ENCODE measurements at places on chromosomes 2 and 18.

GRCh38 chr2:149877074-149877473 lies 289.5 kb upstream of the MMADHC start:
- no peak for DNase-seq

GRCh38 chr18:22113144-22113844 lies 56.1 kb upstream of the GATA6 start:
- DNase-seq = no peak

- DNase-seq = no peak
Measured at GRCh38 chr2:219159771-219160185, 837 bp downstream of the NHEJ1 start.

DNA sequence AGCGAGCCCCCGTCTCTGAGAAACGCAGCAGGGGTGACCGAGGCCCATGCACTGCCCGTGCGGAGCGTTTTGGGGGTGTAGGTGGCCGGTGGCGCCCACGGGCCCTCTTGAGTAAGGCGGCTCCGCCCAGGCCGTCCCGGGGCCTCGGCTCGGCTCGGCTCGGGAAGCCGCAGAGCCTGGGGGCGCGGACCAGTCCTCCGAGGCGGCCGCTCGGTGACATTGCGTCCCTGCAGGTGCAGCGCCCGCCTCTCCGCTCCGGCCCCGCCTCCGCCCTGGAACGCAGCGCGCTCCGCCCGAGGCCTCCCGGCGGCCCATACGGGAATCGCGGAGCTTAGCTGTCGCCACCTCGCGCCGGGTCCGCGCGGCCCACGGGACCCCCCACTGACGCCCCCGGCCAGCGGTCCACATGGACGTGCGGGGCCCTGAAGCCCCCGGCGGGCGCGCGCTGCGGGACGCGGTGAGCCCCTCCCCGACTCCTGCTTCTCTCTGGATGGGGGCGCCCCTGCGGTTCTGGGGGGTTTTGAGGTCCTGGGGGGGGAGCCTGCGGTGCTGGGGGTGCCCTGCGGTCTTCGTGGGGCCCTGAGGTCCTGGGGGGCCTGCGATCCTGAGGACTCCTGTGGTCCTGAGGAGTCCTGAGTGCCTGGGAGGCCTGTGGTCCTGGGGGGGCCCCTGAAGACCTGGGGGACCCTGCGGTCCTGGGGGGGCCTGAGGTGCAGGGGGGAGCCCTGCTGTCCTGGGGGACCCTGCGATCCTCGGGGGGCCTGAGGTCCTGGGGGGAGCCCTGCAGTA lies at the start of gene HSBP1L1:
Gene HSBP1L1 (plus strand): TSS at position 314 of the 789 bp plus-strand sequence. CDS start 93 bp downstream, at position 407.
- no peak for DNase-seq

- DNase-seq = no peak
Measured at GRCh38 chr2:1162768-1163584, 212.3 kb downstream of the SNTG2 start.

GRCh38 chr2:226169751-226170581 lies 629.7 kb downstream of the IRS1 start:
- DNase-seq = no peak

- no peak for DNase-seq
Measured at GRCh38 chr18:3079653-3080052, 66.7 kb upstream of the LPIN2 start.

DNA sequence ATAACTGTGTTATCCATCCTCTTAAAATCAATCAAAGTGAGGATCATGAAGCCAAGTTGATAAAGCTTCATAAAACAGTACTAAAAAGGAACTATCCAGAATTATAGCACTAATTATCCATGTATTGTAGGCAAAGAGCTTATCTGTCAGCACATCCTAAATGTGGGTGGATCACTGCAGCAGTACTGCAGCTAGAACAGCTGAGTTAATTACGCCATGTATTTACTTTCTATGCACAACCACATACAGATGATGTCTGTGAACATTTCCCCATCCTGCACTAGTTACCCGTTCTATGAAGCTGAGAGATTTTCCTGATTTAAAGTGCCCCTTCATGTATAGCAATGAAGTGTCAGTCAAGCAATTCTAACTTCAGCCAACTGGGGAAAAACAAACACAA lies 96.6 kb downstream of the RAPH1 start:
- DNase-seq = no peak

- no peak for DNase-seq
Measured at GRCh38 chr18:48814490-48815178, 136.1 kb downstream of the SMAD7 start.

DNA sequence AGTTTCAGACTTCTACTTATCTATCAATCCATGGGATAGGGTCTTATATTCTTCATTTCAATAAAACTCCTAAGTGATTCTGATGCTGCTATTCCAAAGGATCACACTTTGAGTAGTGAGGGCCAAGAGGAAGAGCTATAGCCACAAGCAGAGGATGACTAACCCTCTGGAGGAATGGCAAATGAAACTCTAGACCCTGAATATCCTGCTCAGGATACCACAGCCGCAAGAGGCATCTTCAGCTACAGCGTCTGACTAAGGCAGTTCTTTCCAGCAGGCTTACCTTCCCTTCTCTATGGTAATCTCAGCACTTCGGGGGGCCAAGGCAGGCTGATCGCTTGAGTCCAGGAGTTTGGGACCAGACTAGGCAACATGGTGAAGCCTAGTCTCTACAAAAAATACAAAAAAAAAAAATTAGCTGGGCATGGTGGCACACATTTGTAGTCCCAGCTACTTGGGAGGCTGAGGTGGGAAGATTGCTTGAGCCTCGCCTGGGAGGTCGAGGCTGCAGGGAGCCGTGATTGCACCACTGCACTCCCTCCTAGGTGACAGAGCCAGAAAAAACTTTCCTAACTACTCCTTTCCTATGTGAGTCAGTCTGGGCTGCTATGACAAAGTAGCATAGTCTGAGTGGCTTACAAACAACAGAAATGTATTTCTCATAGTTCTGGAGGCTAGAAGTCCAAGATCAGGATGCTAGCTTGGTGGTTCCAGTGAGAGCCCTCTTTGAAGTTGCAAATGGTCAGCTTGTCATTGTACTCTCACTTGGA lies 371.9 kb downstream of the IRS1 start:
- no peak for DNase-seq

DNA sequence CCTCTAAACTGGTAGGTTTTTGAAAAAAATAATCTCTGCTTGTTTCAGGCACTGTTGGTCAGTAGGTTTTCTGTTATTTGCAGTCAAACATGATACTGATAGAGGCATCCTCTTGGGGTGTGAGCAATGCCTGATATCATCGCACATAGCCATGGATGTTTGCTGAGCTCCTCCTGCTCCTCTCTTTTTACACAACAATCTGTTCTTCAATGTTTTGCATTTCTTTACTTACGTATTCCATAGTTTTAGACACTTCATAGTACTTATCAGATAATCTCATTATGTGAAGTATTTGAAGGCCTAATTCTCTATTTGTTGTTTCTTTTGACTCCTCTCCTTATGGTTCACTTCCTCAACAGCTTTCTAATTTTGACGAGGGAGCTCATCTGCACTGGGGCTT lies 23.0 kb upstream of the HS6ST1 start:
- DNase-seq = no peak

DNA sequence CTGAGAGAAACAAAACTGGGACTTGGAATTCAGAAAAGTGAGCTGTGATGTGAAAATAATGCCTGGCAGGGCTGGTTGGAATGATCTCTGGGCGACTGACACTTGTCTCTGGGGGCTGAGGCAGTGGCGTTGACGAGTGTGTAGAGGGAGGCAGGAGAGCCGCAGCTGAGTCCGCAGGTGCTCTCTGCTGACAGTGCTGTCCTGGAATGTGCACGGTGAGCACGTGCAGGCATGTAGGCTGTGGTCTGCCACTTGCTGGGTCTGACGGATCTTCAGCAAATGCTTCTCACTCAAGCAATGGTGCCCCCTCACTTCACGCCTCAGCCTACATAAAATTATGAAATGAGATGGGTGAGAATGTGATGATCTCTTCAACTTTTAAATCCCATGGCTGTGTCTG lies 38.5 kb upstream of the ATP9B start:
- DNase-seq = no peak

DNA sequence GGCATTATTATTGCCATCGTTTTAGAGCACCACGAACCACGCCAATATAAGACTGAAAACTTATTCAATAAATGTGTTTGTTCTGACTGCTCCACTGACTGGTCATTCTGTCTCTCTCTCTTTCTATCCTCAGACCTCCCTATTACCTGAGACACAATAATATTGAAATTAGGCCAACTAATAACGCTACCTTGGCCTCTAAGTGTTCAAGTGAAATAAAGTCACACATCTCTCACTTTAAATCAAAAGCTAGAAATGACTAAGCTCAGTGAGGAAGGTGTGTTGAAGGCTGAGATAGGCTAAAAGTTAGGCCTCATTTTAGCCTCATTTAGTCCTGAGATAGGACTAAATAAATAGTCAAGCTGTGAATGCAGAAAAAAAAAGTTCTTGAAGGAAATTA lies 38.8 kb downstream of the G6PC2 start:
- no peak for DNase-seq

DNA sequence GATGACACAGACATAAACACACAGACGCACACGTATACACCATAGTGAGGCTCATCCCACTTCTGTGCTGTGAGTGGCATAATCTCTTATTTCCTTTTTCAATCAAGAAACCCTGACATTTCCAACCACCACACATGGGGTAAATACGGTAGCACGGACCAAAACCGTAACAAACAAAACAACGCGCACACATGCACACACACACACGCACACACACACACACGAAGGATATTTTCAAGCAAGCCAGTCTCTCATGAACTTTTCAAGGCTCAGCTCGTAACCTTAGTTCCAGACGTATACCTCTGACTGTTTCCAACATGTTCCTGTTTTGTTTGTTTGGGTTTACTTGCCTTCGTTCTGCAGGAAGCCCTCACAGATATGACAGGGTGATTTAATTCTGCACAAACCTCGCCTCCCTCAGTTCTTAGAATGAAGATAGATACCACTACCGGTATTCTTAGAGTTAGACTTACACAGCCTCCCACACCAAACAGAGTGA lies 119.8 kb downstream of the BCL2 start:
- no peak for DNase-seq

DNA sequence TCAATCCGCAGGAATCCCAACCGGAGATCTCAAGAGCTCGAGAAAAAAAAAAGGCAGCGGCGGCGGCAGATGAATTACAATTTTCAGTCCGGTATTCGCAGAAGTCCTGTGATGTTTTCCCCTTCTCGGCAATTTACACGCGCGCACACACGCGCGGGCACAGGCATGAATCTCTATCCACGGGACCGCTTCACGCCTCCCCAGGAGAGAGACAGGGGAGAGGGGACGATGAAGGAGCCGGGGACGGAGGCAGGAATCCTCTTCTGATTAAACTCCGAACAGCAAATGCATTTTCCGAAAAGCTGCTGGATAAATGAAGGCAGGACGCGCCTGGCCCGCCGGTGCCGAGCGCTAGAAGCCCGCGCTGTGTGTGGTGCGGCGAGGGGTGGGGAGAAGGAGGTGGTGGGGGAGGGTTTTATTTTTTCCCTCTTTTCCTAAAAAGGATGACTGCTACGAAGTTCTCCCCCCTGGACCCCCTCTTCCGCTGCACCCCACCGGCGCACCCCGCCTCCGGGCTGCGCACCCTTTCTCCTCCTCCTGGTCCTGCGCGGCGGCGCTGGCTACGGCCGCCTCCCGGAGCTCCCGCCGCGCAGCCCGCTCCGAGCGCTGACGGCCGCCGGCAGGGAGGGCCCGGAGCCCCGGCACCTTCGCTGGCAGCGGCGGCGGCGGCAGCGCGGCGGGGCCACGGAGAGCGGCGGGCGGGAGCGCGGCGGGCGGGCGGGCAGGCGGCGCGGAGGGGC lies at the start of gene BCL2:
Gene BCL2 (minus strand): TSS at position 387 of the 740 bp plus-strand sequence.
- peak; percentile 23 for DNase-seq

DNA sequence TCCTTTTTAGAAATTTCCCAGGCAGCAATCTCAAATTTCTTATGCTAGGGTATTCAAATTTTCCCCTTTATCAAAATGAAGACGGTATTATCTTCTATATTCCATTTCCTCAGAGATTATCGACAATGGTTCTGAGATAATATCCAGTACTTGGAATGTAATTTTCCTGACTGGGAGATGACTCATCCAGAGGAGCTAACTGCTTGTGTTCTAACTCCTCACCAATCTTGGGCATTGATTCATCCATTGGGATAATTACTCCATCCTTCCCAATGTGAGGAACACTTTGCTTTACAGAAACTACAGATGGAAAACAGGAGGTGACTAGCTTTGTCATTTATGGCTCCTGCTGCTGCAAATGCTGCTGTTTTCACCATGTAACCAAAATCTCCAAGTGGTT lies 239.4 kb upstream of the LYPD1 start:
- no peak for DNase-seq

All from NCI-H446 (cell line).